Femur (tissue), 1 donor: ENCODE measurements at places on chromosomes 2 and 18.

DNA sequence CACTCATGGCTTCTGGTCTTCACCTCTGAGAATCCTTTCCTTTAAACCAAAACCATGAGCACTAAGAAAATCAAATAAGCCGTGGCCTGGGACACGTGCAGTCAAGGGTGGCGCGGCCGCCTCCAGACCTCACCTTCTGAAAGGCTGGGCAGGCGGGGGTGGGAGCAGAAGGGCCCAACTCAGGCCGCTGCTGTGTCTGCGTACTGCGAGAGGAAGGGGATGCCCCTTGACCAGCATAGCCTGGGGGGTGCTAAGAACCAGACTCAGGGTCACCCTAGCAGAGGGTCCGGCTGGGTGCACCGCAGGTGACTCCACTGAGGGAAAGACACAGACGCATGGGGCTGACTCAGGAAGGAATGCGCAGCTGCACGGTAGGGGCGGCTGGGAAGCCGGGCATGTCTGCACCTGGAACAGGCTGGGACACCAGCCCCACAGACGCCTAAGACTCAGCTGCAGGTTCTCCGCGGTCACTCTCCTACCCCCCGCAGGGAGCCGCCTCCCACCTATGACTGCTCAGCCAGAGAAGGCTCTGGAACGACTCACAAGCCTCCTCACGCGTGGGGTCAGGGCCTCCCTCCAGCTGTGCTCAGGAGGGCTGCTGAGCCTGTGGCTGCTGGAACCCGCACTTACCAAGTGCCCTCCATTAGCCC lies 432.4 kb upstream of the MYT1L start:
- DNase-seq: peak; percentile 27

DNA sequence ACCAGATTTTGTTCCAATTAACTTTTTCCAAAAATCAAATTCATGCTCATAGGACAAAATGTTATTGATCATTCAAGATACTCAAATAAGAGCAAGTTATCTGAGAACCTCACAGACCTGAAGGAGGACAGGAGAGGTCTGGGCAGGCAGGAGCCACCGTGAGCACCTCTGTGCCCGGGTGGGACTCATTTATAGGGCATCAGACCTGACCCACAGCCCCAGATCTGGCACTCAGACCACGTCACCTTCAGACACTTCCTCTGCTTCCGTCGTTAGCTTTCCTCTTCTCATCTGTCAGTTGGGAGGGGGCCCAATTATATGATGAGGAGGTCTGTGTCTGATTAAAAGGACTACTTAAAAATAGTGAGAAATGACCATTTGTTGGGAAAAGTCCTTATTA lies 169.4 kb downstream of the EIPR1 start:
- no peak for DNase-seq

GRCh38 chr2:37600735-37601134 lies 70.7 kb downstream of the CDC42EP3 start:
- DNase-seq: no peak

- DNase-seq: no peak
Measured at GRCh38 chr2:229775614-229776313, 61.4 kb upstream of the DNER start.

GRCh38 chr2:208359632-208359986 lies 47.0 kb upstream of the PTH2R start:
- DNase-seq: no peak

DNA sequence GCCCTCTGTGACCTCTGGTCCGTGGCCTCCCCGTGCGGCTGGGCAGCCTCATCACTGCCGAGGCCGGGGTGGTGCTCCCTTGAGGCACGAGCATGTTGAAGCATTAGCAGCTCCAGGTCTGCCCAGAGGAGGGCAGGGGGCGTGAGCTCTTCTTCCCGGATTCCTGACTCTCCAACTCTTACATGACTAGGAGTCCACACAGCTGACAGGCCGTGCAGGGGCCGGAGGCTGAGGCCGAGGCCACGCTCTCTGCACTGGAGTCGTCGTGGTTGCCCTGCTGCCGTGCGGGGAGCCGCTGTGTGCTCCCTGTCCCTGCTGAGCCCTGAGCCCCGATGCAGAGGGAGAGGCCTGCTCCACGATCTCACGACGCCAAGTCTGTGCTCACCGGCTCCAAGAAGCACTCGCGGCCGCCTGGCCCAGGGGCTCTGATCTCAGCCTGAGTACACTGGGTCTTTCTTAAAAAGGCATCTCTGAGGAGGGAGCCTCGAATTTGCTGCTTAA lies 19.4 kb upstream of the KCNG2 start:
- DNase-seq: no peak

- no peak for DNase-seq
Measured at GRCh38 chr2:85421260-85422071, 3.0 kb downstream of the SH2D6 start.
